Activated CD4-positive, CD25-positive, alpha-beta regulatory T cell treated with anti-CD3 and anti-CD28 coated beads, Interleukin-2, amount 50 U/mL, for 72 hours (primary cell): ENCODE measurements at places on chromosomes 2 and 18.

GRCh38 chr2:130824492-130825061, 12.1 kb upstream of the ARHGEF4 start:
- peak; percentile 55 for DNase-seq

DNA sequence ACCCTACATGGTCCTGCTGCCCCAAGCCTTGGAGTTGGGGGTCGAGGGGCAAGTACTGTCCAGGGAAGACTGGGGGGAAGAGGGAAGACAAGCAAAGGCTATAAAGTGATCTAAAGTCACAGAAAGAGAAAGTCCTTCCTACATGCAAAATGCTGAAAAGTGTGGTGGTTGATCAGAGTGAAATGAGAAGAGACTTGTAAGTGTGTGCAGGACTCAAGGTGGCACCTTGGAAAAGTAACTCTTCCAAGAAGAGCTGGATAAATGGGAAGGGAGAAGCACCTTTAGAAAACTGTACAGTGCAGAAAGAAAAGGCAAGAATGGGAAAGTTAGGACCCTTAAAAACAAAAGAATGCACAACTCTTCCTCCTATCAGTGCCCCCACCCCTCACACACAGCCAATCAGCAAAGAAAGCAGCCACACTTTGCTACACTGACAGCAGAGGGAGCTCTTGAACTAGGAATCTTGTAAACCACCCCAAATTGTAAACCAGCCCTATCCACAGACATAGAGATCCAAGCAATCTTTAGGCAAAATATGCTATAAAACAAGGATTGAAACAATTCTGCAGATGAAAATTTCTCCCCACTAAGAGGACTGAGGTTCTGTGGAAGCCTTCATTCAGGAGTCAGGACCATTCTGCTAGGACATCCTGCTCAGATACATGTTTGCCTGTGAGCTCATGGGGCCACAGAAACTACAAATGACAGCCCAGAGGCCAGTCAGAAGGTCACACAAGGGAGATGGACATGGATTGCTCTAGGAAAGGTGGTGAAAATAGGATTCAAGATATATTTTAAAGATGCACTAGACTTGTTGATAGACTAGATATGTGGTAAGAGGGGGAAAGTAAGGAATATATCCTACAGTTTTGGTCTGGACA, 146.4 kb downstream of the FTCDNL1 start:
- no peak for DNase-seq

DNA sequence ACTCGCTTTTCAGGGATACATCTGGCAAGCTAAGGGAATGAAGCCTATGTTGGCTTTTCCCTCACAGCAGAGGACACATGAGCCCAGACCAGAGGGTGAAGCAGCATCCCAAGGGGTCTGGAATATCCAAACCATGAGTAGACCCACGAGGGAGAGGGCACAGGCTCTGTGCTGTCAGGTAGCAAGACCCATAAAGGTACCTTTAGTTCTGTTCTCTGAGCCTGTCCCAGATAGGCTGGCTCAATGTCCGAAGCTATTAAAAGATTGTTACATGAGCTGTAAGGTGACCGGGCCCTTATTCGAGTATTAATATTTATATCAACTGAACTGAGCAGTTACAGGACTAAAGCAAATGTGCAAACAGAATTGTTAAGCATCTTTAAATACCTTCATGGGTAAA, 52.2 kb downstream of the TPGS2 start:
- DNase-seq: no peak

DNA sequence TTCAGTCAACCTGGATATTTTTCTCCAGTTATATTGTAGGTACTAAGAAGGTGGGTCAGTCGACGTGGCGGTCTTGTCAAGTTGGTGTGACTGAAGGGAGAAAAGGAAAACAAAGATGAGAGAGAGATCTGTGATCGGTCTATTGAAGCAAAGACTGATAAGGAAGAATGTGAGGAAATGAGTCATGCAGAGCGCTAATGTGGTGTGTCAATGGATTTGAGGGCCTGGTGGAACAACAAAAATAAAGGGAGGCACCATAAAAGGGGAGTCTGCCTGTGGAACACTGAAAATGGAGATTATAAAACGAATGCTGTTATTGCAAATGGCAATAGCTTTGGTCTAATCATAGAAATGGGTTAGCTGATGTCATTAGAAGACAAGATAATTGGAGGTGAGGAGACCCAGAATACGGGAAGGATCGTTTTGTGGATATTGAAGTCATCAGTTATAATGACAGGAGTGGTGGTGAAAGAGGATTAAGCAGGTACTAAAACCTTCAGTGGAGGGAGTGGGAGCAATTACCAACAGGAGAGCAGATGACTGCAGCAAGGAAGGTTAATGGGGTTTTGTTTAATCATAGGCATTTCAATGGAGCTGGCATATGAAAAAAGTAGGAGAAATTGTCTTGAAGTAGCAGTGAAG, 599.1 kb upstream of the FSHR start:
- no peak for DNase-seq

GRCh38 chr2:100000915-100001707, 141.3 kb downstream of the AFF3 start:
- no peak for DNase-seq

DNA sequence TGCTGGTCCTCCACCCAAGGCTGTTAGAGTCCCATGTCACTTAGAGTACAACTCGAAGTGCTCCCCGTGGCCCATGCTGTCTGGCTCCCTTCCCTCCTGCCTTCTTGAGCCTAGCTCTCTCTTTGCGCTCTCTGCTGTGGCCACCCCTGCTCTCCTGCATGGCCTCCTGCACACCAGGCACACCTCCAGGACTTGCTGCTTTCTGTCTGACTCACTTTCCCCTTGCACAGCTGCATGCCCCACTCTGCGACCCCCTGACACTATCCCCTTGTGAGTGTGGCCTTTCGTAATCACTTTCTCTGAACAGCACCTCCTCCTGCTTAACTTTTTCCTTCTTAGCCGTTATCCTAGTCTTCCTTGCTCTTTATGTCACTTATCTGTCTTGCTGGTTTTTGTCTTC, 343.6 kb downstream of the TGIF1 start:
- DNase-seq: no peak

- DNase-seq: no peak
Observed at GRCh38 chr2:180291552-180292421, 284.7 kb upstream of the CWC22 start.

- no peak for DNase-seq
Observed at GRCh38 chr2:163800951-163801381, 65.2 kb upstream of the FIGN start.

GRCh38 chr18:24631243-24632025, 171.0 kb downstream of the HRH4 start:
- no peak for DNase-seq

DNA sequence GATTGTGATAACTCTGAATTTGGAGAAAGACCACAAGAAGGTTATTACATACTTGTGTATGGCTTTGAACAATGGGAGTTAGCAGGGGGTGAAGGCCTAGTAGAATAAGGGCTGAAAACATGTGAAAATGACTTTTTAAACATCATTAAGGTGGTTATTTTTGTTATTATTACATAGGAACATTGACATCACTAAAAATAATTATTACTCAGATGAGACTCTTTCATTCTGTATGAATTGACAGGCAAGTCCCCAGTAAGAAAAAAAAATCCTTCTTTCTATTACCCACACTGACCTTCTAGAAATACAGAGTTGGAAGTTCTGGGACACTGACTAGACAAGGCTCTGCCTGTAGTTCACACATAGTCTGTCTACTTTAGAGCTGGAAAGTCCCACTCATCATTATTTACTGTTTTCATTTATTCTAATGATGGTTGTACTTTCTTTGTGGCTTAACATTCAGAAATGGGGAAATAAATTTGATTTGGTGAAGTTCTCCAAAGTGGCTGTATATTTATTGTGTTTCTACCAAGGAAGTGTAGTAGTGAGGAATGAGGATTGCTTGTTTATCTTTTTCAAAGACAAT, 219.6 kb upstream of the EPAS1 start:
- no peak for DNase-seq

GRCh38 chr2:128261245-128262128, 57.2 kb downstream of the HS6ST1 start:
- DNase-seq: no peak

DNA sequence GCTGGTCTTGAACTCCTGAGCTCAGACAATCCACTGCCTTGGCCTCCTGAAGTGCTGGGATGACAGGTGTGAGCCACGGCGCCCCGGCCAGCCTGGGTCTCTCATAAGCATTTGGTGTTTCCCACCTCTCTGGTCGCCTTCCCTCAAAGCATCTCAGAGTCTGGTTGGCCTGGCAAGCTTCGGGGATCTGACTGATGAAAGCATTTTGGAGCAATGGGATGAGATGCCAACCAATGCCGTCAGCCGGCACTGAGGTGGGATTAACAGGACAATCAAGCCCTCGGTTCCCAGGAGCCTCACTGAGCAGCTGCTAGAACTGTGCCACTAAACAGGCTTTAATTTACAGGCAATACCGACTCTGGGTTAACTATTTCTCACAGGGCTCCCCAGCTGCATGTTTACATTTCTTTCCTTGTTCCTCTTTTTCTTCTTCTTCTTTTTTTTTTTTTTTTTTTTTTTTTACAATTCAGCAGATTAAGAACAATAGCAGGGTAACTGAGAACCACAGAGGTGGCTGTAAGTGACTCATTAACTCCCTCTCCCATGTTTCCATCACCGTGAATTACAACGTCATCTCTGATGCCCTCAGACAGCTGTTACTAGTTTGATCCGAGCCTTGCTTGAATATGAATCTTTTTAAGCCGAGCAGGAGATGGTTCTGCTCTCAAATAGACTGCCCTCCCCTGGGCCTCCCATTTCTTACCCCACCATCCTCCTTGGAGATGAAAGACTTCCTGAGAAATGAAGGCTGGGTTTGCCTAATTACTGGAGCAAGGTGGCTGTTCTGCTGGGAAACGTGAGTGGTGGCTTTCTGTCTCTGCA, 37.9 kb downstream of the ODC1 start:
- DNase-seq: no peak

GRCh38 chr2:62194558-62195420, 1.1 kb upstream of the B3GNT2 start:
- DNase-seq: no peak

DNA sequence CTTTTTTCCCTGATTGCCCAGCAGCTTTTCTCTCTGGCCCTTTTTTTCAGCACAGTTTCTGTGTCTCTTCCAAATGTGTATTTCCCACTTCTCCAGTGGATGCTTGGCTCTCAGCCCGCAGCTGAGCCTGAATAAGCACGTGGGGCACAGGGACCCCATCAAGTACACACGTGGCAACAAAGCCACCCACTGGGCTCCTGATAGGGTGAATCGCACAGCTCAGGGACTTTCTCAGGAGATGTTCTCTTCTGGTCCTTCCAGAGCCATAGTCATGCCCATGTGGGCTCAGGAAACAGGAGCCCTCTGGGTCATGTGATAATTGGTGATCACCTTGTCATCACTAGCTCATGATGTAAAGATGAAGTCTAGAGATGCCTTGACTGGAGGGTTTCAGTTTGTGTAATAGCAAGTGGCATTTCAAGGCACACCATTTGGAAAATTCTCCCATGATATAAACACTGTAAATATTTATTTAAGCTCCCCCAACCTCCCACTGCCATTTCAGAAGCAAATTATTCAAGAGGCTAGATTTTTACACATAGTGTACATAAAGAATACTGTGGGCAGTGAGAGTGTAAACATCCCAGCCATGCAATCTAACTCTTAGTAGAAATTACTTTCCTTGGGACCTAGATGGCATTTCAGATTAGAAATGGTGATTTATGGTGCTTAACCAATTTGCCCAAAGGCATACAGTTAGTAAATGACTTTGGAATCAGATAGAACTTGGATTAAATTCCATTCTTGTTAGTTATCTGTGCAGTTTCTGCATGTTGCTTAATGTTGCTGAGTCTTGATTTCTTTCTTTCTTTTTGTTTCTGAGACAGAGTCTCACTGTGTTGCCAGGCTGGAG, 597.5 kb downstream of the SLC4A3 start:
- DNase-seq: no peak

DNA sequence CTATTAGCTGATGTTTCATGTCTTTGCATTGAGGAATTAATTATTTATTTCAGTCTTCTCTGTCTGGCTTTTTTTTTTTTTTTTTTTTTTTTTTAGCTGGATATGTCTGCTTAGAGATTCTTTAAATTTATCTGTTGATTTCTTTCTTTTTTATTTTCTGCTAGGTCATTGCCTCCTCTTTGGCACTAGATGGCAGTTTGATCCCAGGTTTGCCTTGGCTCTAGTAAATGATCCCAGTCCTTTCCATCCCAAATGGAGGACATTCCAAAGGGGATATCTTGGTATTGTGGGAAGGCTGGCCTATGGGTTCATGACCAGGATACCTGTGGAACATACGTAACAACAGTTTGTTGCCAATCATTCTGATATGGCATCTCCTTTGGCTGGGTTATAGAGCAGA, 339.5 kb upstream of the GCFC2 start:
- no peak for DNase-seq

DNA sequence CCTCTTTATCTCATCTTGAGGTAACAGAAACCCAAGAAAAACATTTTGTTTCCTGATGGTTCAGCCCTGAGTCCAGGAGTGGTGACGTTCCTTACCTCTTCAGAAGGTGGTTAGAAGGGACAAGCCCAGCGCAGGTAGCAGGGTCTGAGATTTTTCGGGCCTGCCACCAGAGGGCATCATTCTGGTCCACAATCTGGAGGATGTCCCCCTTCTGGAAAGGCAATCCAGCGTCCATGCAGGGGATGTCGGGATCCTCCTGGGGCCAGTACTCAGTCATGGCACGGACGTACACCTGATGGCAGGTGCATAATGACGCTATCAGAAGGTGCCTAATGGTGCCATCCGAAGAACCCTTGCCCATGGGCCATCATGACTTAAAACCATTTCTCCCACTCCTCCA, 17.7 kb downstream of the MPP4 start:
- no peak for DNase-seq

DNA sequence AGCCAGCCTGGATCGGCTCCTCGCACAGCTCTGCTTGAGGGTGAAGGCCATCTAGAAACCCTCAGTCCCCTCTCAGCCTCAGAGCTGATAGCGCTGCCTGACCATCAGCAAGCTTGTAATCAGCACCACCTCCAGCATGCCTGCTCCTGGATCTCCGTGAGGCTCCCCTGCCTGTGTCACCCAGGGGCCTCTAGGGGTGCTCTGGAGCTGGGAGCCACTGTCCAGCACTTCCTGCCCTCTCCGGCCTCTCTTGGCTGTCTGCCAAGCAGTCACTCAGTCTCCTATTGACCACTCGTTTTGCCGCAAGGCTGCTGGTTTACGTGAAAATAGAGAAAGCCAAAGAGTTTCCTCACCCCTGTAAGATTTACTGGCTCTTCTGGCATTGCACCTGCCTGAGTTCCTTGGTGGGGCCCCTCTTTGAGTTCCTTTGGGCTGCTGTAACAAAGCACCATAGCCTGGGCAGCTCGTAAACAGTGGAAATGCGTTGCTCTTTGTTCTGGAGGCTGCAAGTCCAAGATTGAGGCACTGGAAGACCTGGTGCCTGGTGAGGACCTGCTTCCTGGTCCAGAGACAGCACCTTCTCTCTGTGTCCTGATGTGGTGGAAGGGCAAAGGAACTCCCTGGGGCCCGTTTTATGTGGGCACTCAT, 17.9 kb downstream of the CAPN10 start:
- peak; percentile 31 for DNase-seq

DNA sequence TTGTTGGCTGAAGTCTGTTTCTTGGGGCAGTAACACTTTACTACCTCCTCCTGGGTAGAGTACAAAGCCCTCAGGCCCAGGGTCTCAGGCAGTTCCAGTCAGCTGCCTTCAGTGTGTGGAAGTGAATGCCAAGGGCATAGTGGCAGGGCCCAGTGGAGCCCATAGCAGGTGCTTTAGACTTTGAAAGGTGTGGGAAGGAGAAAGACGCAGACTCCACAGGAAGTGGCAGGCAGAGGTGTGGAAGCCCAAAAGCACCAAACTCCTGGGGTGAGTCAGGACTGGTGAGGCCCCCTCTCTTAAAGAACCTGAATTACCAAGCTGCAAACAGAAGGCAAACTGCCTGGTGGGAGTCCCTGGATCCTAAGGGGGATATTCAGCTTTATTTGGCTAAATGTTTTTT, 45.3 kb downstream of the ADAM23 start:
- DNase-seq: no peak
